ENCODE measurements at places on chromosomes 3 and 15. TPM values are rescaled to one million over a fixed set of nuclear protein-coding genes. Genes with fewer than 3 reads are reported as not detected.
A peak's percentile ranks its signal among the peaks of the same experiment; 100 is the strongest.

C3orf33 gene
- 12.6 TPM for total RNA-seq

PARP15 gene
- total RNA-seq: not detected

C3orf49 gene
- total RNA-seq: not detected

RARB gene
- total RNA-seq: not detected

GOLGA8J gene
- not detected for total RNA-seq

PAK6 gene
- total RNA-seq: 0.07 TPM

DNA sequence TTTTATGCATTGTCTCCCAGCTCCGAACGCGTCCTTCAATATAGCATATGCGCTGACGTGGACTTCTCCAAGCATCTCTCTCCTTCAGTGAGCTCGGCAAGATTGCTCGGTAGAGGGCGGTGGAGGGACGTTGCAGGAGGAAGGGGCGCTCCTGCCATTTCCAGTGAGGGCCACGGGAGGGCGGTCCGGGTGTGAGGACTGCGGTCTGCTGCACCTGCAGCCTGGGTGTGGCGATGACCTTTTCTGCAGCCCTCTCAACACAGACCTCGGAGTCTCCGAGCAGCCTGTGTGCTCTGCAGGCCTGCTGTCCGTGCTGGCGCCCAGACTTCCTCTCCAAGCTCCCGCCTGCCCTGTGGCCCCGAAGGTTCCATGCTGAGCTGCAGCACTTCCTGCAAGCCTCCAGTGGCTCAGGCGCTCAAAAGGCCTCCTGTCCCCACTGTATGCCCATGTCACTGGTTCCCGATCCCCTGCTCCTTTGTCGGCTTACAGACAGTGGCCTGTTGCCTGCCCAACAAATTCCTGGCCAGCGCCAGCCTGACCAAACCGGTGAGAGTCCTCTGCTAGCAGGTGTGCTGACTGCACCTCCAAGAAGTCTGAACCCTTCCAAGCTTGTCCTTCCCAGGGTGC lies 8.9 kb upstream of the RTP3 start:
- H3K36me3 ChIP-seq: no peaks in the 10 kb centered on the region
- H3K4me3 ChIP-seq: no peak overlapping the region
- no peak overlapping the region for H3K27ac ChIP-seq

DNA sequence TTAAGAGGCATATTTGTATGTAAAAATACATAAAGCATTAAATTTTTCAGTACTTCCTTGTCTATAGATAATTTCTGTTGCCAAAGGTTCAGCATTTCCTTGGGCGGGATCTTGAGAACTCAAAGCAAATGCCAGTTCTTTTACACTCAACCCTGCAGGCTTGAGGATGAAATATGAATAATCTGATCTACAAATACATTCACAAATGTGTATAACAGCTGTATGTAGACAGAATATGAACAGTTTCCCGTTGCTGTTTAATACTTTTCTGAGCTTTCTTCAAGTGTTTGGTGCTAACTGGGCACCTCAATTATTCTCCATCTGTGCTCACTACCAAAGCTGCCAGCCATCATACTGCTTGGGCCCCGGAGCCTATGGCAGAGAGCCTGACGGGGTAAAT lies 661.3 kb downstream of the NLGN1 start:
- DNase-seq: no peak
- no peak overlapping the region for H3K4me3 ChIP-seq
- no peak overlapping the region for H3K27ac ChIP-seq
- H3K36me3 ChIP-seq: no peaks in the 10 kb centered on the region
- H3K27me3 ChIP-seq: no peaks in the 10 kb centered on the region

DNA sequence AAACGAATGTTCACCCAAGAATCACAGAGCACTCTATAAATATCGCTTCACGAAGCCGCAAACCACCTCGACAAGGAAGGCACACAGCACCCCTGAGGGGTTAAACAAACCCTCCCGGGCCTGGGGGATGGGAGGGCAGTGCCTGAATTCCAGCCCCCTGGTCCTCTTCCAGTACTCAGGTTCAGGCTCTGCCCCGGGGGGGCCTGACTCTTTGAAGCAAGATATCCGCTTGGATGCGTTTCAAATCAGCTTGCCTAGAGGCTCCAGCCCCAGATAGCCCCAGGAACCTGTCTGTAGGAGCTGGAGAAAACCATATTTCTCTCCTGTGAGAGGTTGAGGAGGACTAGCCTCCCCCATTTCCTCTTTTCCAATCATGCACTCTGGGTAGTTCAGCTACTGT lies 194.7 kb downstream of the WNT5A start:
- no peak for DNase-seq
- H3K4me3 ChIP-seq: no peak overlapping the region
- H3K27ac ChIP-seq: no peak overlapping the region
- no peaks in the 10 kb centered on the region for H3K27me3 ChIP-seq

DNA sequence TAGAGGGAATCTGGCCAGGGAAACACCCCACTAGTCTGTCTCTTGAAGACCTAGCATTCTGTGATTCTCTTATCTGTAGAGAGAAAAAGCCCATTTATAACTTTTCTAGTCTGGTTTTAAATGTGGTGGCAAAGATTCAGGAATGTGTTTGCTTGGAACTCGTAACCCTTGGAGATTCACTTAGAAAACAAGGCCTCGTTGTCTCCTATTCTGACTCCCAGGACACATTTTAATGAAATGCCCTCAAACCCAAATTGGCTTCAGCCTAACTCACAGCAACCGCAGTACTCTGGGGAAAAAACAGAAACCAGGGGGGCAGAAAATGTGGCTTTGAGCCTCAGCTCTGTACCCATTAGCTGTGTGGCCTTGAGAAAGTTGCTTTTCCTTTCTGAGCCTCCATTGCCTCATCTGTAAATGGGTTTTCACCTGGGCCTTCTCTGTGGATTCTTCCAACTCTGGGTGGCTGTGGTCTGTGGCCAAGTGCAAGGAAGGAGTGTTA lies 36.5 kb downstream of the RPLP1 start:
- H3K4me1 ChIP-seq: no peaks in the 10 kb centered on the region
- no peak for DNase-seq
- no peak overlapping the region for H3K27ac ChIP-seq
- H3K36me3 ChIP-seq: no peaks in the 10 kb centered on the region
- H3K4me3 ChIP-seq: no peak overlapping the region

- H3K36me3 ChIP-seq: no peaks in the 10 kb centered on the region
- H3K27me3 ChIP-seq: no peaks in the 10 kb centered on the region
- H3K4me3 ChIP-seq: no peak overlapping the region
- no peak for DNase-seq
Observed at GRCh38 chr3:194879126-194879877, 193.6 kb downstream of the FAM43A start.

DNA sequence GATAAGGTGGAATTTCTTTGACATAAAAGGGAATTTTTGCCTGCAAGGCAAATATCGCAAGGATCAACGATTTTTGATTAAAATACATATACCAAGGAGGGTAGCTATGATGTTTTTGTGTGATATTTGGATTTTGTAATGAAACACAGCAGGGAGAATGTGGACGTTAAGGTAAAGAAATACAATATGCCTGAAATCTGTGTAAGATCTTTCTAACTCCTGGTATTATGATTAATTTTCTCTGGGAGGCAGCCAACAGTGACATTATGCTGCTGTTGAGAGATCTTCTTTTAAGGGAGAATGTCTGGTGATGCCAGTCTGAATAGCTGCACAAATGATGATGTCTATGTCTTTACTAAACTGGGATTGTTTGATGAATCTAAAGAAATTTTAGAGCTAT lies 972.2 kb downstream of the SQOR start:
- no peaks in the 10 kb centered on the region for H3K4me1 ChIP-seq
- DNase-seq: no peak
- H3K4me3 ChIP-seq: no peak overlapping the region
- H3K27ac ChIP-seq: no peak overlapping the region
- no peaks in the 10 kb centered on the region for H3K27me3 ChIP-seq

GRCh38 chr3:11613319-11613718 lies 30.4 kb downstream of the VGLL4 start:
- peak overlapping the region; percentile 47 for H3K27ac ChIP-seq
- H3K27me3 ChIP-seq: no peaks in the 10 kb centered on the region
- no peak overlapping the region for H3K4me3 ChIP-seq
- H3K36me3 ChIP-seq: no peaks in the 10 kb centered on the region

DNA sequence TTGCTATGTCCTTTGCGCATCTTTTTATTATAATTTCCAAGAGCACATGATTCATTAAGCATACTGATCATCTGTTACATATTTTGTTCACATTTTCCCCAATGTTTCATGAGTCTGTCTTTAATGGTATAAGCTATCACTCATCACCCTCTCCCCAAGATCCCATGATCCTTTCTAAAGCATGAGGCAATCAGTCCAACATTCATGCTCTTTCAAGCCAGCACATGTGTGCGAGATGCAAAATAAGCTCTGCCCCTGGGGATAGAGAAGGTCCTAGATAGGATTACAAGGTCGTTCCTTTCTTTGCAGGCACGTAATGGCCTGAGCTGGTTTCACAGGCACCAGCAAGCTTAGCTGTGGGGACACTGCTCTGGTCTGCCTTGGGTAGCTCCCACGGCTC lies 32.2 kb upstream of the B3GNT5 start:
- H3K4me3 ChIP-seq: no peak overlapping the region
- no peaks in the 10 kb centered on the region for H3K36me3 ChIP-seq
- H3K27me3 ChIP-seq: peaks cover 2% of the 10 kb centered on the region
- H3K4me1 ChIP-seq: no peaks in the 10 kb centered on the region
- no peak overlapping the region for H3K27ac ChIP-seq

DNA sequence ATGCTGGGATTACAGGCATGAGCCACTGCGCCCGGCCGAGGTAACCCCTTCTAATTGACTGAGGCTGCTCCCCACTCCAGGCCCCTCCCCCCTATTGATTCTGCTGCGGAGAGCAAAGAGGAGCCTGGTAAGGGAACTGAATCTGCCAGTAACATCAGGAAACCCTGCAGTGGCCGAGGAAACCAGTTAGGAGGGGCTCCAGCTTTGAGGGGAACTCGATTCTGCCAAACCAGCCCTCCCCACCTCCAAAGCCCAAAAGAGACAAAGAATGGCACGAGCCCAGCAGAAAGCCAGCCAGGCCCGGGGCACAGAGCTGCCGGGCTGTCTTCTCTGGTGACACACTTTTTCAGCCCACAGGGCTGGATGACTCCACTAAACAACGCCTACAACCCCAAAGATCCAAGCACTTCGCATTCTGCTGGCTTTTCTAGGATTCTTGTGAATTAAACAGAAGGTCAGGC lies 15.0 kb upstream of the ACAD9 start:
- no peak for DNase-seq
- H3K4me3 ChIP-seq: no peak overlapping the region
- H3K4me1 ChIP-seq: 0 out of 2 replicates have a peak, but pooled peaks cover 12% of the 10 kb centered on the region

DNA sequence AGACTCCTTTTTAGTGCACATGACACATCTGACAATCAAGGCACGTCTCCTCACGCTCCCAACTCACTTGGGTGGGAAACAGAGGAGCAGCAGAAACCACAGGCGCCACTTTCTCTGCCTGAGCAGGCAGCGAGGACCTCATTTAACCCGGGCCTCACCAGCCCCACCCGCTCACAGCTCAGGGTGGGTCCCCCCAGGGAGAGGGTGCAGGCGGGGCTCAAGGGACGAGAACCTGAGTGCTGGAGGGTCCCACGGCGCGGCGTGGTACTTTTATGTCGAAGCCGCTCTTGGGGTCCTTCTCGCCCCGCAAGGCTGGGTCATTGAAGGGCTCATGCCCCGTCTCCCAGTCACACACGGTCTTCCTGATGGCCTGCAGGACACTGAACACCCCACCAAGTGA lies 62.6 kb downstream of the CYFIP1 start:
- H3K4me3 ChIP-seq: no peak overlapping the region
- no peak overlapping the region for H3K27ac ChIP-seq
- no peak for DNase-seq
- H3K27me3 ChIP-seq: no peaks in the 10 kb centered on the region

All from HepG2 (cell line).